ENCODE measurements at places on chromosomes 2 and 18.

- no peak for DNase-seq
These were observed 488.4 kb downstream of the ADCYAP1 start for GRCh38 chr18:1392865-1393734.

GRCh38 chr2:30367232-30368070 is 79.6 kb upstream of the LCLAT1 start:
- DNase-seq, result no peak

- no peak for DNase-seq
These were observed 8.4 kb downstream of the ARL4C start for GRCh38 chr2:234488486-234488885.

DNA sequence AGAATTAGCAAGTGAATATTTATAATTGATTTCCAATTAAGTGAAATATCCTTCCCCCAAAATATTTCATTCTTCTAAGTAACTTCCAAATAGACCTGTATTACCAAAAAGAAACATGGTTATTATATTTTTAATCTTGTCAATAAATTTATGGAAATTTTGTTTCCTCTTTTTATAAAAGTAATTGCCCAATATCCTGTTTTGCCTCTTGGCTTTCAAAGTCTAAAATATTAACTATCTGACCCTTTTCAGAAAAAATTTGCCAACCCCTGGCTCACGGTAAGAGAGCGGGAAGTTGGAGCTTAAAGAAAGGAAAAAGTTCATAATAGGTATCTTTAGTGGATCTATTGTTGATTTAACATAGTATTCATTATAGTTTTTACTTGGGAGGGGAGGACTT is 20.4 kb upstream of the SANBR start:
- DNase-seq, result no peak

DNA sequence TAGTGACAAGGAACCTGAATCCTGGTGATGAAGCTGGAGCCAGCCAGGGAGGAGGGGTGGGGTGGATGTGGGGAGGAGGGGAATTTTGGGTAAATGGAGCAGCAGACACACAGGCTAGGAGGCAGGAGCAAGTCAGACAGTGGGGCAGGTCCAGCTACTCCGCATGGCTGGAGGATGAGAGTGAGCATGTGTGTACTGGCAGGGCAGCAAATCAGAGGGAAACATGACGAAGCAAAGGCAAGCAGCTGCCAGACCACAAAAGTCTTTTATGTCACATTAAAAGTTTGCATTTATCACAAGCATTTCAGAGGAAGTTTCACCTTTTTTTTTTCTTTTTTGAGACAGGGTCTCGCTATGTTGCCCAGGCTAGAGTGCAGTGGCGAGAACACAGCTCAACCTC is 11.9 kb upstream of the KIDINS220 start:
- DNase-seq, result no peak

DNA sequence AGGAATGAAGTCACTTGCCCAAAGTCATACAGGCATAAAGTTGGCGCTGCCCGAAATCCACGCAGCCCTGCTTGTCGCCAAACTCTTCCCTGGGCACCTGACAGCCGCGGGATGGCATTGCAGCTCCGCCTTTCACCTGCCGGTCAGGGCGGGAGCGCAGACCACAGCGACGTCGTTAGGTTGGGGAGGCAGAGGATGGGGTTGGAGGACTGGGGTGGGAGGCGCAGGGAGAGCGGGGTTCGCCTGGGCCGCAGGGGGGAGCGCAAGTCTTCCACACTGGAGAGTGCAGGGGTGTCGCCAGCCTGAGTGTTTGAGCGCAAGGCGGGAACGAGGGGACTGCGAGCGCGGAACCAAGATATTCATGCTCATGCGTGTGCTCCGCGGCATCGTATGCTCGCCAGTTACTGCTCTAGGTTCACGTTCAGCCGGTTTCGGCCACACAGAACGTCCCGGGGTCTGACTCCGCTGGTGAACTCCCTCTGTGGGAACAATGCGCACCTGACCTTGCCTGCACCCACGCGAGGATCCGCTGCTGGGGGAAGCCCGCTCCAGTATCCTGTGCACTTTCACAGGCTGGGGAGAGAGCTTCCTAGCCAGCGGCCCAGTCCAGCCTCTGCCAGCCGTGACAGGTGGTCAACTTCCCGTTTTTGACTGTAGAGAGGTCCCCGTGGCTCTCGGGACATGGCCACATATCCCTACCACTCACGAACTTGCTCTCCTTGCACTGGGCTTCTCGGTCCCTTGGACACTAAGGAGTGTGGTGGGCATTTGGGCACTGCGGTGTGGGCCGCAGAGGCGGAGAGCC is 767 bp upstream of the NPPC start:
- DNase-seq, result no peak

DNA sequence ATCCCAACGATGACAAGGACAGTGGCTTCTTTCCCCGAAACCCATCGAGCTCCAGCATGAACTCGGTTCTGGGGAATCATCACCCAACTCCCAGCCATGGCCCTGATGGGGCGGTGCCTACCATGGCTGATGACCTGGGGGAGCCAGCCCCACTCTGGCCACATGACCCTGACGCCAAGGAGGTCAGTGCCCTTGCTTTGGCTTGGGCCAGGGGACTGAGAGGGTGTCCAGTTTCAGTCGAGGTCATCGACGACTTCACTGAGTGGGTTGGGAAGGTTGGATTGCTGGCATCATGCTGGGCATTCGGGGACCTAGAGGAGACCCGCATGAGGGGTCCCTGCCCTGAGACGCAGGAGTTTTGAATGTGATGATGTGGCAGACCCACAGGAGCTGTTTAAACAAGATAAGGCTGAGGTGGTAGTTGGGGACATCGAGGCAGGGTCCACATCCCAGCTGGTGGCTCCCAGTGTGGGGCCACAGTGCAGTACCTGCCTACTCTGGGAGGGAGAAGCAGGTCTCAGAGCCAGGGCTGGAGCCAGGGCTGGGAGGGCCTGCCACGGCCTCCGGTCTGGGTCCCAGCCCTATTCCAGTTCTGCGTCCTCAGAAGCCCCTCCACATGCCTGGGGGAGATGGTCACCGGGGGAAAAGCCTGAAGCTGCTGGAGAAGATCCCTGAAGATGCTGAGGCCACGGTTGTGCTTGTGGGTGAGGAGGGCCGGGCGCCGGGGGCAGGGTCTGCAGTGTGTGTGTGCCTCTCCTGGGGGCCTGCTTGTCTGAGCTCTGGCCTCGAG is 6.0 kb downstream of the SLC4A3 start:
- DNase-seq, result no peak

DNA sequence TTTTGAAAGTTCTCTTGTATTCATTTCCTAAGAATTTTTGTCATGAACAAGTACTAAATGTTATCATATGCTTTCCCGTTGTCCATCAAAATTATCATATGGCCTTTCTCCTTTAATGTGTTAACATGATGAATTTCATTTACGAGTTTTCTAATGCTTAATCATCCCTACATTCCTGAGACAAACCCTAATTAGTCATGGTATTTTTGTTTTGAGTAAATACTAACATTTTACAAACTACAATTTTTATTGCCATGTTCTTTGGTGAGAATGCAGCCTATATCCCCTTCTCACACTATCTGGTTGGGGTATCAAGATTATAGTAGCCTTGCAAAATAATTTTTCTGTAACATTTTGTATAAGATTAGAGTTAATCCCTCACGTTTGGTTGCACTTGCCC is 14.5 kb downstream of the SMAD2 start:
- no peak for DNase-seq

GRCh38 chr2:148603562-148603920 is 41.0 kb upstream of the EPC2 start:
- no peak for DNase-seq

All from NCI-H2171 treated with DMSO at 0.1 percent for 48 hours (cell line).